ENCODE measurements at places on chromosomes 5 and 9. TPM values are rescaled to one million over a fixed set of nuclear protein-coding genes. Genes with fewer than 3 reads are reported as not detected.

Gene PLAC8L1
- 0.76 TPM for polyA plus RNA-seq

Gene TNFSF8
- 0.51 TPM for polyA plus RNA-seq

Gene TRIM36
- polyA plus RNA-seq = 2.8 TPM

Gene PFDN1
- 114 TPM for polyA plus RNA-seq

Gene CD74
- 259 TPM for polyA plus RNA-seq

Gene CCL21
- polyA plus RNA-seq = 8.4 TPM

Gene DIRAS2
- polyA plus RNA-seq = 4.5 TPM

Gene ISL1
- not detected for polyA plus RNA-seq

Gene NSG2
- polyA plus RNA-seq = 0.19 TPM

Gene ORM2
- not detected for polyA plus RNA-seq

Gene BRIX1
- polyA plus RNA-seq = 43.1 TPM

All from renal cortex interstitium (tissue), 15 donors.